ENCODE measurements at places on chromosomes 1 and 21.

GRCh38 chr1:21913763-21914162, 23.3 kb downstream of the HSPG2 start:
- no peak for DNase-seq

- DNase-seq, result peak; percentile 58
These were observed 2.6 kb upstream of the CC2D1B start for GRCh38 chr1:52368383-52369172.

- DNase-seq, result no peak
These were observed 13.2 kb upstream of the UMODL1 start for GRCh38 chr21:42057851-42058437.

GRCh38 chr1:54794451-54795355, 6.4 kb downstream of the TTC22 start:
- DNase-seq, result peak; percentile 10

DNA sequence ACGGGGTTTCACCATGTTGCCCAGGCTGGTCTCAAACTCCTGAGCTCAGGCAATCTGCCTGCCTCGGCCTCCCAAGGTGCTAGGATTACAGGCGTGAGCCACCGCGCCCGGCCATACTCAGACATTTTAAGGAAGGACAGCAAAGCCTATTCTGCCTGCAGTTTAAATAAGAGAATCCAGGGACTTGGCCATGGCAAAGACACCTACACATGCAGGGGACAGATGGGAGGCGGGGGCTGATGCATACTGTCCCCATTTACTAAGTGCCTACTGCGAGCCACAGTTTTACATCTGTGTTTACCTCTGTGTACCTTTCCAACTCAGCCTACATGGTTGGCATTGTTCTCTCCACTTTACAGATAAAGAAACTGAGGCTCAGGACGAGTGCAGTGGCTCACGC, 25.4 kb downstream of the LDLRAD2 start:
- DNase-seq, result no peak

DNA sequence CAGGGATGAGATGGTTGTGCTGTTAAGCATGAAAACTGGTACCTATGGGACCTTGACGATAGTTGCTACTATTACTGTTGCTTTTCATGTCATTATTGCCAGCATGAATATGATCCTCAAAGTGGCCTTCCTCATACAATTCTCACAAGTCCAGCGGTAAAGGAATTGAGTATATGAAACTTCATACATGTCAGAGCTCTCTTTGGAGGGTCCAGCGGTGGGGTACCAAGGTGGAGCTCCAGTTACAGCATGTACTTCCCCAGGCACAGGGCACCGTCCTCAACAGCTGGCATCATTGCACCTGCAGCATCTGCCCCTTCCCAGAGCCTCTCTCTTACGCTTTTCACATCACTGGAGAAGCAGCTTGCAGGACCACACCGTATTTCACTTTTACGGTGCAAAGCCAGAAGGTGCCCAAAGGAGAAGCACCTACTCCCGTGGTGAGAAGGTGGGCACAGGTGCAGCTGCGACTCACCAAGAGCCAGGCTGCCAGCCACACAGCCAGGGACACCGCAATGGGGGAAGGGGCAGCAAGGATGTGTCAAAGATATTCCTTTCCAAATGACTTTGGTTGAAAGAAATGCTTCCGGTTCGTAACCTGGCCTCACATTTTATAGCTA, 166.4 kb upstream of the IRF2BP2 start:
- no peak for DNase-seq

- DNase-seq, result no peak
These were observed 96.8 kb upstream of the LMO4 start for GRCh38 chr1:87231703-87232367.

GRCh38 chr1:65725064-65725463, 67.6 kb upstream of the PDE4B start:
- no peak for DNase-seq

GRCh38 chr1:37704966-37705365, 12.7 kb downstream of the CDCA8 start:
- no peak for DNase-seq

DNA sequence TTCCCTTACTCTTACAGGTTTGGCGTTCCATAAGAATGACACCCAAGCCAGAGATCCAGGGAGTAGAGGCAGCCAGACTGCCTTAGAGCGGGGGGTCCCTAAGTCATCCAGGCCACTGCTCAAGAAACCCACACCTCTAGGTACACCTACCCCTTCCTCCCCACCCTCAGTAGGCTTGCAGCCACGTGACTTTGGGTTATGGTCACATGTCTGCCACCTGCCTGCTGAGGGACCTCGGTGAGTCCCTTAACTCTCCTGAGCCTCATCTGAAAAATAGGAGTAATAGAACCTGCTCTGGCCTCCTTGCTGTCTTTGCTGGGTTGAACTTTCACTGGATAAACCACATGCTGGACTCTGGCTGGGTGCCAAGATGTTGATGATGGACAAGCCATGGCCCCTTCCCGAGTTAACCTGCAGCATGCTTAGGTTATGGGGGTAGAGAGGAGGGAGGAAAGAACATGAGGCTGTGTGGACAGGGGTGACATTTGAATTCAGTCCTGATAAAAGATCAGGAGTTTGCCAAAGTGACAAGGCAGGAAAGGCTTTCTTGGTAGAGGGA, 4.5 kb downstream of the RPS6KA1 start:
- no peak for DNase-seq

DNA sequence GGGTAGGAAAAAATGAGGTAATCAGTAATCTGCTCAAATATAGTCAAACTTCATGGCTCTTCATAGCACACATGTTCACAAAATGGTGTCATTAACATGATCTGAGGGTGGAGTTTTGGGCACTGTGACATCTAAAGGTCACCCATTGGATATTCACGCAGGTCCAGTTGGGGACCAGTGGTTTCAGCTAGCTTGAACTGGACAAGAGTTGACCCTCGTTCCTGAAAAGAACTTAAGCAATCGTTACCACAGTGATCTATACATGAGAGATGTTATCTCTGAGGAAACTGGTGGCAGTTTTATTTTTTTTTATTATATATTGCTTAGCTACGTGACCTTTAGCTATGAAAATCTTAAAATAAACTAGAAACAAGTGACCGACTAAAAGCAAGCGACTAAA, 3.0 kb upstream of the OR2C3 start:
- DNase-seq, result no peak

GRCh38 chr1:75087278-75087677, 46.9 kb upstream of the LHX8 start:
- no peak for DNase-seq

GRCh38 chr1:24905355-24905978, 24.6 kb downstream of the RUNX3 start:
- no peak for DNase-seq

- peak; percentile 98 for DNase-seq
These were observed 262.6 kb upstream of the SGIP1 start for GRCh38 chr1:66271216-66271903.

GRCh38 chr1:10074059-10074851, 41.5 kb downstream of the UBE4B start:
- peak; percentile 95 for DNase-seq

DNA sequence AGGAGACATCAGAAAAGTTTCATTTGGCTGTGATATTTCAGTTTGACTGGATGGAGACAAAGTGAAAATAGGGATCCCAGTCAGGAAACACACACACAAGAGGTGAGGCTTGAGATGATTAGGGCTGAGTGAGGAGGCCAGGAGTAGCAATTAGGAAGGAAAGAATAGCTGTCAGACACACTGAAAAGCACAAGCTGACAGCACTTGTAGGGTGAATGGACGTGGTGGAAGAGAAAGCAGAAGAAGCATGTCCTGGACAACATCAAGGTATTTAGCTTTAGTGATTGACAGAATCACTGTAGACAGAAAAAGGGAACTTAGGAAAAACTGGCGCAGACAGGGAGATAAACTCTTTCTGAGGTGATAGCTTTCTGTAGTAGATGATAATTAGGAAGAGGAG, 347.7 kb downstream of the TGFB2 start:
- no peak for DNase-seq

DNA sequence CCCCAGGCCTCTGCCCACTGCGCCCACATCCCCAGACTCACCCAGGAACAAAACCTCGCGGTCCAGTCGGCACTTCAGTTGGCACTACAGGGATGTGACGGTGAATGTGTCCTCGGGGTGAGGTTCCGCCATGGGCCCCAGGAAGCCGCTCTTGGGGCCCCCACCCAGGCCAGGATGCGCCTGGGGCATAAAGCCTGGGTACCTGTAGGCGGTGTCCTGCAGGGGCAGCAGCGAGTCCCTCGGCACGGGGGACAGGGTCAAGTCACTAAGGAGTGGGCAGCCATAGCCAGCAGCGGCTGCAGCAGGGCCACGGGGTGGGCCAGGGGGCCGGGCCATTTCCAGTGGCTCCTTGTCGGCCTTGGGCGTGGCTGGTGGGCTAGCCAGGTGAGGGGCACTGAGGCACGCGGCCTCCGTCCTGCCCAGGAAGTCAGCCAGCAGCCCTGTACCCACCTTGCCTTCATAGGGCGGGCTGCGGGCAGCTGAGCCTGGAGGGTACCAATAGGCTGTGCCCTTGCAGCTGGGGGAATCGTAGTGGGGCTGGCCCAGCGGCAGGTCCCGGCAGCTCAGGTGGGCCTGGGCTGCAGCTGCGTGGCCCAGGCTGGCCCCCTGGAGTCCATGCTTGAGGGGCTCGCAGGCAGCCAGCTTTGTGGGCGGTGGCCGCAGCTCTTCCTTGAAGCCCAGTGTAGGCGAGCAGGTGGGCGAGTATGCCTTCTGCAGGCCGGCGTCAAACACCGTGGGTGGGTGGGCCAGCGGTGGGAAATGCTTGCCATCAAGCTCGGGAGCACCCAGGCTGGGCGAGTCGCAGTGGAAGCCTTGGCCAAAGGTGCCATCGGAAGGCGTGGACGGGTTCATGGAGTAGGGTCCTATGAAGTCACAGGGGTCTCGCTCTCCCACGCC, 56.5 kb downstream of the AHDC1 start:
- DNase-seq, result no peak

All from EL (cell line).